ENCODE measurements at places on chromosomes 11 and 22.

GRCh38 chr11:3161309-3161708 lies 3.8 kb downstream of the OSBPL5 start:
- no peak for DNase-seq

- peak; percentile 3 for DNase-seq
Observed at GRCh38 chr22:20803696-20804324, 29.9 kb downstream of the SERPIND1 start.

- no peak for DNase-seq
Observed at GRCh38 chr11:1337647-1338007, 28.2 kb upstream of the TOLLIP start.

- no peak for DNase-seq
Observed at GRCh38 chr11:107783121-107783520, 71.3 kb upstream of the SLN start.

DNA sequence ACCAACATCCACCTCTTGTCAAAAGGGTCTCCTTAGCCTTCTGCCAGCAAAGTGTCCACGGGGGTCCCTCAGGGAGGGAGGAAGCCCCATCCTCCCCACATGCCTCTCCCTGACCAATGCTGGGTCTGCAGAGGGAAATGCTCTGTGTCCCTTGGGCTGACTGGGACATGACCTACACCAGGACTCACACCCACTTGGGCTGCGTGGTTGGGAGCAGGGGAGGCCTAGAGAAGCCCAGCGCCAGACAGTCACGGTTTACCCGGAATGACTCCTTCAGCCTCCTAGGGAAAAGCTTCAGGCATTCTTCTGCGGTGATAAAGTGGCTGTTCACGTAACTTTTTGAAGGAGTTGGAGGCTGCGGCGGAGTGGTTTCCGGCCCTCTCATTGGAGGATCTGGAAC lies 180.3 kb downstream of the EFCAB6 start:
- no peak for DNase-seq

- DNase-seq, result no peak
Observed at GRCh38 chr11:69207165-69207889, 51.6 kb downstream of the SMIM38 start.

- no peak for DNase-seq
Observed at GRCh38 chr11:65618763-65619162, 3.2 kb downstream of the PCNX3 start.

DNA sequence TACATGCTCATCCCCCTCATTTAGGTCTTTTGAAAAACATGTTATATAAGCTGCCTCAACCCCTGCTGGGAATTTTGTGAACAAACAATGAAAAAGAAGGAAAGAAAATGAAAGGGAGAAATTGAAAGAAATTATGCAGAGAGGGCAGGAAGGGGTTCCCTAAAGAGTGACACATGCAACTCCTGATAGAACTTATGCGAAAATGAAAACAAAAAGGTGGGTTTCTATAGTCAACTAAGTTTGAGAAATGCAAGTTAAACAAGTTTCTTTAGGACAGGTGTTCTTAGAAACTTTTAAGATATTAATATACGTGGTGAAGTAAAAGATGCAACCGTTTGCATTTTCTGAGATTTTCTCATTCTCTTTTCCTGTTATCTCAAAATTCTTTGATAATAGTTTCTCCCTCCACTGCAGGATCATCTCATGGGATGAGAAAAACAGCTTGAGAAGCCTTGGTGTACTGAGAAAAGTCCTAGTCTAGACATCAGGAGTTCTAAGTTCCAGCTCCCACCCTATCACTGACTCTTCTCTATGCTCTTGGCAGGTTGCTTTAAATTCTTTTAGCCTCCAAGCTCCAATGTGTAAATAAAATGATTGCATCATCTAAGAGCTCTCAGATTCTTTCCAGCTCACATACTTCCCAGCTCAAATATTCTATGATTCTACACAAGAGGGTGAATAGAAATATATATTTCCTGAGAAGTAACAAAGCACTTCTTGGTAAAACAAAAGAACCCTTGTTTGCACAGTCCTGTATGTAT lies 109.2 kb downstream of the FAM76B start:
- DNase-seq, result peak; percentile 48

GRCh38 chr11:95123556-95123955 lies 33.9 kb downstream of the ENDOD1 start:
- DNase-seq, result no peak

- DNase-seq, result no peak
Observed at GRCh38 chr22:46007003-46007847, 30.3 kb upstream of the WNT7B start.

DNA sequence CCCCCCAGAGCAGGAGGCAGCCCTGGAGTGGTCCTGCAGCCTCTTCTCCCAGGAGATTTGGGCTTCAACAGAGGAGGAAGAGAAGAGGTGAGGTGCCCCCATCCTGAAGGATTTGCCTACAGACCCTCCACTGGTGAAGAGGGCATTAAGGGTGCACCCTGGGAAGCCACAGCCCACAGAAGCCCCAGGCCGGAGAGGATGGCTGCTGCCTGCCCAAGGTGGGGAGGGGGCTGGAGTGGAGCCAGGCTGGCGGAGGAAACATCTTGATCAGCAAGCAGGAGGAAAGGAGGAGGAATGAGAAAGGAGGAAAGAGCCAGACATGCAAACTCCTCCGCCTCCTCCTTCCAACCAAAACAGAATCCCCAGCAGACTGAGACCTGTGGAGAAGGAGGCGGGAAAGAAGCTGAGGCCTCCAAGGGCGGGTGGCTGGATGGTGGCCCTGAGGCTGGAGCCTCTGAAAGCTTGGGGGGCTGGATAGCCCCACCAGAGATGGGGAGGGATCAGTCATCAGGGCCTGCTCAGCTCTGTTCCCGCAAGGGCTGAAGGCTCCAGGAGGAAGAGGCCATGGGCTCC lies 31.3 kb downstream of the ARRB1 start:
- DNase-seq, result no peak

DNA sequence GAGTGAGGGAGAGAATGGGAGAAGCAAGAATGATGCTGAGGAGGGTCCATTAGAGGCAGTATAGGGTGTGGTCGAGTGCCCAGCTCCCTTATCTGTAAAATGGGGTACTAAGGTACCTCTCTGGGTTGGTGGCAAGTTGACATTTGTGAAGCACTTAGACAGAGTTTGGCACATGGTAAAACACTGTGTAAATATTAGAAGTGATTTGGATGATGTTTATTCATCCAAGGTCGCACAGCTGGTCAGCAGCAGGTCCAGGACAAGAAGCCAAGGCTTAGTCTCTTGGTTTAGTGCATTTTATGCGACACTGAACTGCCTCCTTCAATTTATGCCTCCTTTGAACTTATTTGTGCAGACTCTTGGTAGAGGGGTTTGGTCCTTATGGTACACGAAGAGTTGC lies 19.4 kb downstream of the KREMEN1 start:
- DNase-seq, result no peak

- DNase-seq, result no peak
Observed at GRCh38 chr11:134119094-134119493, 50.2 kb downstream of the JAM3 start.

DNA sequence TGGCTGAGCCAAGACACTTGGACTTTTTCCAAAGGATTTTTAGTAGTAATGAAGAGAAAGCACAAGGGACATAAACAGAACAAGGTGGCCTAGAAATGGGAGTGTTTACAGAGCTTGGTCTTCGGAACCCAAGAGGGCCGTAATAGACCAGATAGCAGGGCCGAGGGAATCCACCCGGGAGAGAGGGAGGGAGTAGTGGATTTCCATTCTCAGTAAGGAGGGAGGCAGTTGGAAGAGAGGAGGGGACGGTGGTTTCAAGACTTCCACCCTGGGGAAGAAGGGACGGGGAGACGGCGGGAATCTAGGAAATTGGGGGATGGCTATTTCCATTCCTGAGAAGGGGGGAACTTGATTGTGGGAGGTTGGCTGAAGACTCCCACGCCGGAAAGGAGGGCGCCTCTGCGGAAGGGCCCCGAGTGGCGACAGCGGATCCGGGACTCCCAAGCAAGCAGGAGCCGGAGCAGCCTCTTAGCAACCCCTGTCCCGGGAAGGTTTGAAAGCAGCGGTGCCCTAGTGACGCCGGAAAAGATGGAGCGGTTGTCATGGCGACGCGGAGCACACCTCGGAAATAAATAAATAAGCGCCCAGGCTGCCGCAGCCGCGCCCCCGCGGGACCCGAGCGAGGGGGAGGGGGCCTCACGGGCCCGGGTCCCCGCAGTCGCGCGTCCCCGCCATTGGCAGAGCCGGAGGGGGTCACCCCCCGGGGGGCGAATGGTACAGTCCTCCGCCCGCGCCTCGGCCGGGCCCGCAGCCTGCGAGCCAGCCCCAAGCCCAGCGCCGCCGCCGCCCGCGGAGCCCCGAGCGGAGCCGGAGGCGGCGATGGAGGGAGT lies 31.6 kb downstream of the EIF3F start:
- peak; percentile 87 for DNase-seq

DNA sequence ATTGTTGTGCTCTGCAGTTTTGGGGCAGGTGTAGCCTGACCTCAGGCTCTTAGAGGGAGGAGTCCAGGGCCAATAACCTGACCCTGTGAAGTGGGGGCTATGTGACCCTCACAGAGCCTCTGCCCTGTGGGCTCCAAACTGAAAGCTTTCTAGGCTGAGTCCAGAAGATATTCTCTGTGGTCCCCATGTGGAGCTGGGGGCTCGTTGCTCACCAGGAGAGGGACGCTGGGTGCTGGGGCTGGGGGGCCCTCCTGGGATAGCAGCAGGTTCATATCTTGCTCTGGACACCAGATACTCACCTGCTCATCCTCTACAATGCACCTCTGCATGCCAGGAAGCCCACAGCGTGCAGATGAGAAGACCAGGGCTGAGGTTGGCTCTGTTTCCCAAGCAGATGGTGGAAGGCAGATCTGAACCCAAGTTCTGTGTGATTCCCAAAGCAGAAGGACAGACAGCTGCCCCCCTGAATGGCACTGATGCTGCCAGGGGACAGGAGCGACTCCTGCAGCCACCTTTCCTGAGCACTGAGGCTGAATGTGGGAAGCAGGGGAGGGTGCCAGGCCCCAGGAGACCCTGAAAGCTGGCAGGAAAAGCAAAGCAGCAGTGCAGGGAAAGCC lies 1022.0 kb downstream of the TBC1D22A start:
- DNase-seq, result no peak

- DNase-seq, result no peak
Observed at GRCh38 chr11:10308201-10308954, 3.5 kb downstream of the ADM start.

DNA sequence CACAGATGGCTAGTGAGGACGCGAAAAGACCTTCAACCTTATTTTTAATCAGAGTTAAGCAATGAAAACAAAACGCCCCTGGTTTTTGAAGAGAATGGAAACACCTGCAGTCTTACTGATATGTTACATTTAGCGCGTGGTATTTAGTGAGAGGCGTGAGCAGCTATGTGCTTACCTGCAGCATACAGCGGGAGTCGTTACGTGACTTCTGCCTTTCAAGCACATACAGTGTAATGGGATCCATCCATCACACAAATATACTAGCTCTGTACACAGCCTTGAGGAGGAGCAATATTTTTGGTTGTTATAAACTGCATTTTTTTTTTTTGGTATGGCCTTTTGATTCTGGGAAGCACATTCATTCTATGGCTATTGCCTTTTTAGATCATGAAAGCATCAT lies 5.5 kb downstream of the KRTAP5-2 start:
- no peak for DNase-seq

DNA sequence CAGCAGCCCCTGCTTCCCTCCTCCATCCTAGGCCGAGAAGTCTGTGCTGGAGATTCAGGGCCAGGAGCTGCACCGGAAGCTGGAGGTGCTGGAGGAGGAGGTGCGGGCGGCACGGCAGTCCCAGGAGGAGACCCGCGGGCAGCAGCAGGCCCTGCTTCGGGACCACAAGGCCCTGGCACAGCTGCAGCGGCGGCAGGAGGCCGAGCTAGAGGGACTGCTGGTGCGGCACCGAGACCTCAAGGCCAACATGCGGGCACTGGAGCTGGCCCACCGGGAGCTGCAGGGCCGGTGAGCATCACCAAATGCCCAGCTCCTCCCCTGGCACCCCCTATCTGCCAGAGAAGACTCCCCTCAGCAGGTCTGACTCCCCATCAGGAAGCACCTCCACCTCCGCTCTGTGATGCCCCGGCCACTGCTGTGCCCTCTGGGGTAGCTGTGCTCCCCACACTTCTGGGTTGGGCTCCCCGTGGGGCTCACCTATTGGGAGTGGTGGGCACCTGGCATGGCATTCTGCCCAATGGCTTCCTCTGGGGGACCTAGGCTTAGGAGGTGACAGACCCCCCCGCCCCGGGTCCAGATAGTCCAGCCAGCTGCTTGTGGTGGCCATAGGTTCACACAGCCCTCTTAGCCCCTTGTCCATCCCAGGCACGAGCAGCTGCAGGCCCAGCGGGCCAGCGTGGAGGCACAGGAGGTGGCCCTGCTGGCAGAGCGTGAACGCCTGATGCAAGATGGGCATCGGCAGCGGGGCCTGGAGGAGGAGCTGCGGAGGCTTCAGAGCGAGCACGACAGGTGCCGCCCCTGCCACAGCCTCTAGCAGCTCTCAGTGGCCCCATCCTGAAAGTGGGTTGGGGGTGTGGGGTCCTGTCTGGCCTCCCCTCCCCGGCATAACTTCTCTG lies 6.6 kb upstream of the RPS6KA4 start:
- no peak for DNase-seq

DNA sequence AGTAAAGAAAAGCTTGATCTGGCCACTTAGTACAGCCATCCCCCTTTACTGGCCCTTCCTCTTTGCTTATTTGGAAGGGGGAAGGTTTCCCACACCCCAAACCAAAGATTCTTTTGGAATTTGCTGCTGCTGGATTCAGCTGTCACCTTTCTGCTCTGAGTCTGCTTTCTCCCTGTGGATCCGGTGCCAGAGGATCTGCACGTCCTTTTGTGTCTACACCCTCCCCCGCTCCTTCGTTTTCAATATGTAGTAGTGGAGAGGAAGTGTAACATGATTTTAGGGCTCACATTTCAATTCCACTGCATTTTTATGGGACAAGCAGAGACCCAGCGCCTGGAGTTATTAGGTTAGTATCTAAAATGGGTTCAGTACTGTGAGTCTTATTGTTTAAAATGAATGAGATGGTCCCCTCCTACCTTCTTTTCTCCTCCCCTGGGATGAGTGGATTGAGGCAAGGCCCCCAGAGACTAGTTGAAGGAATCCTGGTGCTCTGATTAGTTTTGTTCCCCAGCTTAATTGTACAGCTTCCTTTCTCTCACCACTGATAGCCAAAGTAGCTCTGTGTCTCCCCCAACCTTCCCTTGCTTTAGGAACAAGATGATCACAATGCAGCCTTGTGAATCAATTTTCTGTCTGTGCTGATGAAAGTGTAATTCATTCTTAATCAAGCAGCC lies 30.5 kb upstream of the CABP7 start:
- DNase-seq, result no peak

GRCh38 chr11:19931771-19932369 lies 219.2 kb downstream of the NAV2 start:
- DNase-seq, result no peak

DNA sequence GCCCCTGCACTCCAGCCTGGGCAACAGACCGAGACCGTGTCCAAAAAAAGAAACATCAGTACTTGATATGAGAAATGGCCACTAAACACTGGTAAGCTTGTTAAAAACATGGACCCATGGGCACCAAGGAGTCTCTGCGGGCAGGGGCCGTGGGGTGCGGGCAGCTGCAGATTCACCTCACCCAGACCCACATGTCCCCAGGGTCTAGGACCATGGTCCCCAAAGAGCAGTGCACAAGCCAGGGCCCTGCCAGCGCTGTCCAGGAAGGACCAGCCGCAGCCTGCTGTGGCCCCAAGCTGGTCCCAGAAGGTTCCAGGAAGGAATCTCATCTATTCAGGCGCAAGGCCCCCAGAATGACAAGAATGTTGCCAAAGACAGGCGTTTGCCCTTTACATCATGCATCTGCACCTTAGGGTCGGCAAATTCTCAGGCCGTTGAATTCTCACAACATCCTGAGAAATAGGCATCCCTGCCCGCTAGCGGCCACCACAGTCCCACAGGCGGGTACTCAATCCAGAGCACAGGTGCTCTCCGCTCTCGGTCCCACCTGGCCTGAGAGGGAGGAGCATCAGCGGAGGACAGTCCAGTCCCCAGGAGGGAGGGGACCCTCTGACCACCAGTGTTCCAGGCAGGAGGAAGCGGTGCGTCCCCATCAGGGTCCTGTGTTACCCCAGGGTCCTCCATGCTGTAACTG lies 9.5 kb downstream of the YPEL1 start:
- DNase-seq, result no peak

Measured in CD4-positive, alpha-beta T cell treated with Interleukin-4 for 4 hours (primary cell).